ENCODE measurements at places on chromosomes 5 and 9.

DNA sequence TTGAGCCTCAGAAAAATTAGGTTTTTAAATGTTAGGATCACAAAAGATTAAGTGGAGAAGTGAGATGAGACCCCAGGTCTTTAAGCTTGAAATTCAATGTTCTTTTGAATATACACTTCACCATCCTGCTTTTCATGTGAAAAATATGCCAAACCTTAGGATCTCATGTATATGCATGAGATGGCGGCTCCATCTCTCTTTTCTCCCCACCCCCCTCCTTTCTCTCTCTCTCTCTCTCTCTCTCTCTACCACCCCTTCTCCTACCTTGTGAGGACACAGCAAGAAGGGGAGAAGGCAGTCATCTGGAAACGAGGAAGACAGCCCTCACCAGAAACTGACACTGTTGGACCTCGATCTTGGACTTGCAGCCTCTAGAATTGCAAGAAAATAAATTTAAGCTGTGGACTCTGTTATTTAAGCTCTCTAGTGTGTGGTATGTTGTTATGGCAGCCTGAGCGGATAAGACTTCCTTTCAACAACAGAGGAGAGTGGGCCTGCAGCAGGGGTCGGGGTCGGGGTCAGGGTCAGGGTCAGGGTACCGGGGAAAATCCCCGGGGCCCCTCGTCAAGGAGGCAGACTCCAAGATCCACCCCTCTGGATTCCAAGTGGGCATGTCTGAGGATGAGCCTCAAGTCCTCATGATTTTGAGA is 16.4 kb upstream of the ALDH1B1 start:
- DNase-seq: no peak

- DNase-seq: no peak
Measured at GRCh38 chr9:128385496-128386460, 14.6 kb downstream of the URM1 start.

GRCh38 chr5:96880444-96881164 is 4.3 kb downstream of the ERAP2 start:
- no peak for DNase-seq

- DNase-seq: no peak
Measured at GRCh38 chr5:180540050-180540694, 46.0 kb downstream of the CNOT6 start.

GRCh38 chr9:79969393-79970145 is 397.8 kb downstream of the TLE4 start:
- no peak for DNase-seq

Measured in breast epithelium (tissue), 4 donors.